CD4-positive, alpha-beta T cell treated with Interleukin-4 for 1 hour (primary cell): ENCODE measurements at places on chromosomes 7 and 10.

DNA sequence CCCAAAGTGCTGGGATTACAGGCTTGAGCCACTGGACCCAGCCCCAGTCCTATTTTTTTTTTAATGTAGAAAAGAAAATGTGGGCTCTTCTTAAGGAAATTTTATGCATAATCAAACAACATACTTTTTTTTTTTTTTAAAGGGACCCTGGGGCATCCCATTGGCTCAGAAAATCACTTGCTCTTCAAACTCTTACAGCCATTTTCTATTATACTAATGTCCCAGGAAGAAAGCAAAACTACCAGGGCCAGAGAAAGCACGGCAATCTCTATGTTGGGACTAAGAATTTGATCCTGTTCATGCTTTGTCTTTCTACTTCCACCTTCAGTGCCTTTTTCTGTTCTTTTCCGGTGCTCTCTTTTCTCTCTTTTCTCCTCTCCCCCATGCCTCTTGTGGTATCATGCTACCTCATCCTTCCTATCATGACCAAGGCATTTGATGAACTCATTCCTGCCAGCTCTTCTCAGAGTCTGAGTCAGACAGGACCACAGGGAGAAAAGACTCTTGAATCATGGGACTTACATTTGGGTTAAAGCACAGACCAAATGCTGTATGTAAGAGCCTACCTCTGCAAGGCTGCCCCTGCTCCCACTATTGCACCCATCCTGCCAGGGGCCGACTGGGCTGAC lies 76.4 kb upstream of the CCNY start:
- no peak for DNase-seq

DNA sequence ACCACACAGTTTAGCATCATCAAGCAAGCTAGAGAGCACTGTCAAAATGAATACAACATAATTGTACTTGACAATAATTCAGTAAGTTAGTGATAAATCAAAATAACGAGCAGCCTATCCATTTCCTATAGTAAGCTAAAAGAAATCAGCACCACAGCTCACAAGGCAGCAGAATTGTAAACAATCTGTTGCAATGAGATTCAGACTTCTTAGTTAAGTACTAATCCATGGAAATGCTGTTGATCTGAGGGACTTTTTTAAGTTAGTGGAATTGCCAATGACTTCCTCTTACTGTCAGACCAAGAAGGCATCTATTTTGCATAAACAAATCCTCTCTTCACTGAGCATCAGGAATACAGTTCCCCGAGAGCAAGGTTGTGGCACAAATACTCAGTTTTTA lies 136.6 kb upstream of the CCDC6 start:
- DNase-seq, result no peak

DNA sequence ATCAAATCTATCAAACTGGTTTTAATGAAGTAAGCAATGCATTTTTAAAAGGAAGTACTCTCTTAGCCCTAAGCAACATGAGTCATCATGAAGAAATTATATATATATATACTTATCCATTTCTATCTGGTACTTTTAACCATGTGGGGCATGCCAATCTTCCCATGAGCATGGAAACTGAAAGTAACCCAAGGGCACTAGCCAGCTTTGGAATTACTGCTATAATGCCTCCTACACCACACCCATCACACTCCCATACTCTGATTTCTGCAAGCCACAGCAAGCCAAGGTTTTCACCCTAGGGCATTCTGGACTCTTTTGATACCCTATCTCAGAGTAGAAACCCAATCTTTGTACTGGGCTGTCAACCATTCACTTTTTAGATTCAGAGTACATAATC lies 204.6 kb downstream of the IMMP2L start:
- DNase-seq, result no peak

- no peak for DNase-seq
These were observed 58.0 kb downstream of the IPMK start for GRCh38 chr10:58209669-58210068.

- DNase-seq, result peak; percentile 16
These were observed 31.5 kb downstream of the MBL2 start for GRCh38 chr10:52740913-52741675.

DNA sequence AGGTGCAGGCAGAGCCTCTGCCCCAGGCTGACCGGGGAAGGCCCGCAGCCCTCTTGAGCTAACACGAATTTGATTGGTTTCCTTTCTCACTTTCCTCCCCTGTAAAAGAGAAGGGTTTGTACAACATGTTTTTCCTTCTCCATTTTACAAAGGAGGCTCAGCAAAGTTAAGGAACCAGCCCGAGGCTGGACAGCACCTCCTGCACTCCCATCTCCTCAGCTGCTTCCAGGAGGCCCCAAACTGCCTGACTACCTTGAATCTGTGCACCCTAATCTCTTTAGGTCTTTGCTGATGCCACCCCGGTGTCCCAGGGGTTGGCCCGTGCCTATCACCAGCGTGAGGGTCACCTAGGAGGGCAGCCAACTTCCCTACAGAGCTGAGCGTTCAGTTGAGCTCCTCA lies 4.2 kb downstream of the ALKBH4 start:
- DNase-seq, result no peak

DNA sequence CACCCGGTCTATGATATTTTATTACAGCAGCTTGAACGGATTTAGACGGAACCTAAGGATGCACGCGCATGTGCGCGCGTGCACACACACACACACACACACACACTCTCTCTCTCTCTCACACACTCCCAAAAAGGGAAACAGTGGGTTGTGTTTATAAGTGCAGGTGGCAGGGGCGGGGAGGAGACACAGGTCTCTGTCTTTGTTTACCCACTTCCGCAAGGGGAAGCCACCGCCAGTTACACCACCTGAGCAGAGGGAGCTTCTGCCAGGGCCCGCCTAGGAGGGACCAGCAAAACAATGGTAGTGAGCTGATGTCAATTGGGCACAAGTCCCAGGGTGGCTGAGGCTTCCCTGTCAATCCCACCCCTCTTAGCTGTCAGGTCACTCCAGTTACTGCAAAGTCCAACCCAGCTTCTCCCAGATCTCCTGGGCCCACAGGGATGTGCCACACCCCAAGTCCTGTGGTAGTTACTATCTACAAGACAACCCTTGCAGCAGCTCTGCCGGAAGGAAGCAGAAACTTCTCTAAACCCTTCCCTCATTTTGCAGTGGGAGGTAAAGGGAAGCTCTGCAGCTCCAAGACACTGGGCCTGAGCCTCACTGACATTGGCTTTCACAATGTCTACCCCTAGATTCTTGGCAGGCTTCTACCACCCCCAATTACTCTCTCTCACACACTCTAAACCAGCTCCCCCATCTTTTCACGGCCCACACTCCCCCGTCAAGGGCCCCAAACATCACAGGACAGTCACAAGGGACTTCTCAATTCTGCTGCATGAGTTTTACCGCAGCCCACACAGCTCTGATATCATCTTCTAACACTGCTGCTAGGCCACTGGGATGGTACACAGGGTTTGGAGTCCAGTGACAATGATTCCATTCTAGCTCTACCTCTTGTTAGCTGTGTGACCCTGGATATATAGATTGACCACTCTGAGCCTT lies 17.6 kb downstream of the ANXA11 start:
- DNase-seq, result peak; percentile 92

DNA sequence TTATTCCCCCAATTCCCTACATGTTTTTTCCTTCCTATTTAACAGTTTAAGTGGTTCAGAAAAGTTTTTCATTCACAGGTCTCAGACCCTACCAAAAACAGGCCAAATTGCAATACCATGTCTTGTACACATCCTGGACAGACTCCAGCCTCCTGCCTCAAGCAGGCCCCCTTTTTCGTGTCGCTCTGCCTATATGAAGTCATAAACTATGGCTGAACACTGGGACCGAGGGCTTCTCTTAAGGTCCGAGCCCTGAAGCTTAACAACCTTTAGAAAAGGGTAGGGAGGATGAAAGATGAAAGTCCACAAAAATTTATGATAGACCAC lies 1.4 kb downstream of the FBXW4 start:
- no peak for DNase-seq

GRCh38 chr10:43963793-43964425 lies 315.2 kb upstream of the ZNF32 start:
- DNase-seq, result no peak

DNA sequence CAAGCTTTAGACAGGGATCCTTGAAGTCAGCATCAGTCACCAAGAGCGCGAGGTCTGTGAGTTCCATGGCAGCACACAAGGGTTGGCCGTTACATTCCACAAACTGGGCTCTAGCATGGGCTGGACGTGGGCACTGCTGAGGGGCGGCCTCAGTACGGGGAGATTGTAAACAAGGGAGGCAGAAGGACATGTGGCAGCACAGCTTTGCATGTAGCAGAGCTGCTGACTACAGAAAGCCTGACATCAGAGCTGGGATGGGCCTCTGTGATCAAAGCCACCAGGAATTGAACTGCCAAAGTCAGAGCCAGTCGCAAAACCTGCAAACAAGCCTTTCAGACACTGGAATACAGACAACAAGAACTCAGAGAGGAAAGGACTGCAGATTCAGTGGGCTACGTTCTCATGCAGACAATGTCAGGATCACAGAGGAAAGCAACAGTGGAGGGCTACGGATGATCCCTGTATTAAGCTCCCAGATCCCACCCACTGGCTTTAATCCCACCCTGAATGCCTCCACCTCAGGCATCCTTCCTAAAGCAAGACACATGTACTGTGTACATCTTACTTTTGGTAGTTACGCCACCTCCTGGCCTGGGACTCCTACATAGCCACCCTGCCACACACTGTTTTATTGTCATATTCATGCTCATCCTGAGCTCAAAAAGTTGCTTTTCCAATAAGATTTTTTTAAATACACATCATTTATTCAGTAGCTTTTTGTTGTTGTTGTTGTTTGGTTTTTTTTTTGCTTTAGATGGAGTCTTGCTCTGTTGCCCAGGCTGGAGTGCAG lies 291.1 kb upstream of the IMMP2L start:
- DNase-seq, result no peak

DNA sequence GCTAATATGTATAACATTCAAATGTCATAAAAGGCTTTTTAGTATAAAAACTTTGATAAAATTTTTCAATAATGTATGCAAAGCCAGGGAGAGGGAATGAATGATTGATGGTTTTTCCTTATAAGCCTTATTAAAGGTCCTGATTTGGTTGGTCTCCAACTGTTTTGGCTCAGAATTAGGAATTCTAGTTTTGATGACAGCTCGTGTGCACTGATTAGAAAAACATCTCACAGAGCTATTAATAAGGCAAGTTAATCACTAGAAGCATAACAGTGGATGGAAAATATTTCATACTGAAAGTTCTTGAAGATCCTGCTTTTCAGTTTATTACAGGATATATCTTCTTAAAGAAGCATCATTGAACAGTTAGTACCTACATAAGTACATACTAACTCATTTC lies 114.9 kb upstream of the NOBOX start:
- no peak for DNase-seq

DNA sequence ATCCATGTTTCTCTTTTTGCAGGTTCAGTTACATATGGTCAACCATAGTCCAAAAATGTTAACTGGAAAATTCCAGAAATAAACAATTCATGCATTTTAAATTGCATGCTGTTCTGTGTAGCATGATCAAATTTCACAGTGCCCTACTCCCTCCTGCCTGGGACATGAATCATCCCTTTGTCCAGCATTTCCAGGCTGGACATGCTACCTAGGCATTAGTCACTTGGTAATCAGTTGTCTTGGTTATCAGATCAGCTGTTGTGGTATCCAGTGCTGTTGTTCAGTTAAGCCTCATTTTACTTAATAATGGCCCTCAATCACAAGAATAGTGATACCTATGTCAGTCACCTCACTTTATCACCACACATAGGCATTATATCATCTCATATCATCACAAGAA lies 7.3 kb upstream of the PNLIP start:
- DNase-seq, result no peak

DNA sequence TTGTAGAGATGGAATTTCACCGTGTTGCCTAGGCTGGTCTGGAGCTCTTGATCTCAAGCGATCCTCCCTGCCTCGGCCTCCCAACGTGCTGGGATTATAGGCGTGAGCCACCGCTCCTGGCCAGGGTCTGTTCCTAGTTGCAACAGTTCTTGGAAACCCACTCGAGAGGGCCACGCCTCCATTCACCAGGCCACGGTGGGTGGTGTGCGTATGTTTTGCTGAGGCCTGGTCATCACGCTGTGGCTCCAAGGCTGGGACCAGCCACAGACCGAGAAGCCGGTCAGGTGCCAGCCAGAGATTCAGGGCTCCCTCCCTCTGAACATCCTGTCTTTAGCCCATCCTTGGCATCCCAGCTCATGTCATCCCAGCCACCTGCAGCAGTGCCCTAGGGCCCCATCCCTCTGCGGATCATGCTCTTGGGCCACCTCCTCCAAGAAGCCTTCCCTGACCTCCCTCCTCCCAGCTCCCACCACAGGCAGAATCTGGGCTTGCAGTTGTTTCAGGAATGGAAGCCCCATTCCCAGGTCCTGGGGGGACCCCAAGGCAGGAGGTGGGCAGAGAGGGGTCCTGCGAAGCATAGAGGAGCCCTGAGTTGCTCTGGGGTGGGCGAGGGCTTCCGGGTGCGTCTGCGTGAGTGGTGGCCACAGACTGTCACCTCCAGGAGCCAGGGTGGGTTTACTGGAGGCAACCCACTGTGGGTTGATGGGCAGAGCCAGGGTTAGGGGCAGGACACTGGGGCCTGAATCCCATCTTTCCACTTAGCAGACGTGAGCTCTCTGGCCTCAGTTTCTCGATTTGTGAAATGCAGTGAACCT lies 5.2 kb downstream of the LAT2 start:
- no peak for DNase-seq

- no peak for DNase-seq
These were observed 305.1 kb downstream of the PTPRN2 start for GRCh38 chr7:158282461-158283001.

DNA sequence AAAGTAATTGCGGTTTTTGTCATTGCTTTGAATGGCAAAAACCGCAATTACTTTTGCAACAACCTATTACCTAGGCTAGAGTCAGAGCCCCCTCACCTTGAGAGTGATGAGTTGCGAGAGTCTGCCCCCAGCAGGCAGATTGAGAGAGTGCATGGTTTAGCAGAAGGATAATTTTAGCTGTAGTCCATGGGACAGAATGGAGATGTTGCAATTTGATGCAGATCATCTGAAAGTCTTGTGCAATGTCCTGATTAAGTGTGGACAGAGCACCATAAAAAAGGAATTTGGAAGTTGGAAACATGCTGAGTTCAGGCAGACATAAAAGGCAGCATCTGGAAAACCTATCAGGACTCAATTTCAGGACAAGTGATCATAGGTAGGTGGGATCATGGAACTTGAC lies 48.7 kb downstream of the GPR141 start:
- DNase-seq, result peak; percentile 56

- DNase-seq, result no peak
These were observed 16.0 kb downstream of the NUDT5 start for GRCh38 chr10:12179606-12180170.

- no peak for DNase-seq
These were observed 516.9 kb upstream of the LRRN3 start for GRCh38 chr7:110573862-110574528.

DNA sequence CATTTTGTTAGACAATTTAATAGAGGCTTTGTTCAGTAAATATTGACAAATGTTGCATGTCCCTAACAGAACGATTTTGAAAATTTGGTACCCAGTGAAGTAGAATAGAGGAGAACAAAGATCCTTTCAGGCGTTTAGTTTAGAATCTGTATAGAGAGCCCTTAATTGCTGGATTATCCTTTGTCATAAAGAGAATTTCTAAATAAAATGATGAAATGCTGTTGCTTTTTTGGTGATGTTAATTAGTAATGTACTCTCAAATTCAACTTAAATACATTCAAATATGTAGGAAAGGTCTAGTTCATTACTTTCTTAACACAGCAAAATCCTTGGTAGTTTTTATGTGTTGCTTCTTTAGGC lies 1.2 kb downstream of the LUC7L2 start:
- no peak for DNase-seq
